ENCODE measurements at places on chromosomes 3 and 15.

GRCh38 chr15:28886431-28887338, 911 bp downstream of the APBA2 start:
- DNase-seq, result no peak

DNA sequence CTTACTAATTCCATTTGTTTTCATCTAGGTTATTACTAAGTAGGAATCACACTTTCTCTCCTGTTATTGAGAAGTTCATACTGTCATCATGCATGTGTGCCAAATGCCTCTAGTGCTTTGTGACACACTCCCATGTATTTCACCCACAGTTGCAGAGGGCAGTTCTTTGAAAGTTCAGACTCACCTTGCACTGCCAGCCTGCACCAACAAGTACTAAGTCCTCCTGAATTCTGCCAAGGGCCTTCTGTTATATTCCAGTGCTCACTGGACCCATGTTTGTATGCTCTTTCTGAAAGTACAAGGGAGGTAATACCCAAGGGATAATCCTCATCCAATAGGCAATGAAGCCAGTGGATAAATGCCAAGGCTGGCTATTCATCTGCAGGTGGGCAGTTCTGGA, 136.6 kb upstream of the ARPP21 start:
- DNase-seq, result no peak

DNA sequence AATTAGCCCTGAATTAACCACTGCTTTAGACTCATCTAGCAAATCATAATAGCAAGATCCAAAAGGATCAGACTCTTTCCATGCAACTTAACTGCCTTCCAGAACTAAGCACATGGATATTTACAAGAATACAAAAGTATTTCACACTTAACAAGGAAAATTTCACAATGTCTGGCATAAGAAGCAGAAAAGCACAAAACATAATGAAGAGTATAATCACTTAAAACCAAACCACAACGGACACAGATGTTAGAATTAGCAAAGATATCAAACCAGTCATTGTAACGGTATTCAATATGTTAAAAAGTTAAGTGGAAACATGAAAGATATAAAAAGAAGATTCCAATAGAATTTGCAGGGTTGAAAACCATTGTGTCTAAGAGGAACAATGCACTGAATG, 51.5 kb upstream of the COL6A6 start:
- no peak for DNase-seq

GRCh38 chr3:77541203-77541922, 501.5 kb downstream of the ROBO2 start:
- no peak for DNase-seq

DNA sequence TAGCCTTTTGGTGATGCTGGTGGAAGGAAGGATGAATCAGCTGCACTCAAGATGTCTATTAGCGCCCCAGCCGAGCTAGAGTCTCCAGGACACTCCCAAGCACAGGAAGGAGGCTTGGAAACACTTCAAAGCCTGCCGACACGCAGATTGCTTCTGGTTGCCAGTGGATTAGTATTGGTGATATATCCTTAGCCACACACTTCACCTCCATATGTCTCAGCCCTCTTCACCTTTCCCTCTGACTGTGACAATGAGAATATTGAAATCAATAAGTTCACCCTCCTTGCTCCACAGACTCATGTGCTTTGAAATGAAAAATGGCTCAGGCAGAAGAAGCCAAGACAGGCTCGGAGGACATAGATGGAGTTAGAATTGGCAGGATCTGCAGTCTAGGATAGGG, 102.9 kb upstream of the LRRN1 start:
- DNase-seq, result no peak

- no peak for DNase-seq
Measured at GRCh38 chr15:86557018-86557550, 477.4 kb downstream of the AGBL1 start.

DNA sequence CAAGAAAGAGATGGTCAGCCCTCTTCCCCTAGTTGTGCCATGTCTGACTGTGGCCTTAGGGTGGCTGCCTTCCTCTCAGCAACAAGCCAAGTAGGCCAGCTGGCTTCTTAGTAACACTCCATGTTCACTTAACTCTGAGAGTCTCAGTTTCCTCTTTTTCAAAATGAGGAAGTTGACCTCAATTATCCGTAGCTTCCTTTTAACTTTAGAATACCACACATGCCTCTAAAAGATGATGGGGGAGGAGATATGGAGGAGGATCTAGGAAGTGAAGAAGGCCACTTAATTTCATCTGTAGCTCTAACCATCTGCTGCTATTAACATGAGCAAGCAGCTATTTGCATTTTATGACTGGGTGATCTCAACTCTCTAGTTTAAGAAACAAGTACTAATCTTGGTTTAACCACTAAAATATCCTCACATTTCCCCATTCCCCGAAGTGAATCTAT, 32.9 kb downstream of the CD200R1L start:
- no peak for DNase-seq
